GM12891 (cell line): ENCODE measurements at places on chromosomes 6 and 20.

GRCh38 chr6:140636908-140637402 lies 1262.5 kb upstream of the CITED2 start:
- no peak for DNase-seq

- DNase-seq = no peak
These were observed 91.7 kb downstream of the GJA10 start for GRCh38 chr6:89985751-89986493.

DNA sequence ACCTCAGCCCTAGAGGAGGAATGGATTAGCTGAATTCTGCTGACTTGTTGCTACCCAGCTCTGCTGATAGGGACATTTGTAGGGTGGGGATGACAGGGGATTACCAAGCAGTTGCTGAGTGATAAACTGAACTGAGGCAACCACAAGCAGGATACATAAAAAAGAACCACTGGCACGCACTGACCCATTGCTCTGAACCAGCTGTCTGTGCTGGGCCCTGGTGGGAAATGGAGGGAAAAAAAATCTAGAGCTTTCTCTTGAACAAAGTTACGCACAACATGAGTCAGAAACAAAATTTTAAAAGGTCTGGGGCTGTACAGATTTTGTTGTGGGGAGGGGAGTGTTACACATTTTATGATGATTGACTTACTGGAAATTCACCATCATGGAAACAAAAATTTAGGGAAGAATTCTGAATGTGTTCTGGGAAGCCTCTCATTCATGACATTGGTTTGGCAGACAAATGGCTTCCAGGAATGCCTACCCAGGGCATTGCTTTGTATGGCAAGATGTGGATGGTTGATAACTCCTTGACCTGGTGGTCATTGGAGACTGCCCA lies 37.7 kb downstream of the FOXO3 start:
- no peak for DNase-seq

DNA sequence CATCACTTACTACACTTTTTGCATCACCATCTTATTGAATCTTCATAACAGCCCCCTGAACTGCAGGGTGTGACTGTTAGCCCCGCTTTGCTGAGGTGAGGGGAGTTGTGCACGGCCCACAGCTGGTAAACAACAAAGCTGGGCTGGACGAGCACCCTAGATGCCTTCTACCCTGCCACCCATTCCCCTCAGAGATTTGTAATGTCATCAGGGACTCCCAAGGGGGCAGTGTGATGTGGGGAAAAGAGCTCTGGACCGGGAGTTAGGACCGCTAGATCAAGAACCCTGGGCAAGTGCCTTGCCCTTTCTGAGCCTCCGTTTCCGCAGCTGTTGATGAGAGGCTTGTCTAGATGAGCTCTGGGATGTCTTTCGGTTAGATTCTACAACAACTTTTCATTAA lies 20.9 kb downstream of the PKIG start:
- no peak for DNase-seq

GRCh38 chr6:126051791-126052190 lies 65.5 kb downstream of the TRMT11 start:
- DNase-seq = no peak

- DNase-seq = no peak
These were observed 8.8 kb upstream of the PIM1 start for GRCh38 chr6:37160922-37161778.

DNA sequence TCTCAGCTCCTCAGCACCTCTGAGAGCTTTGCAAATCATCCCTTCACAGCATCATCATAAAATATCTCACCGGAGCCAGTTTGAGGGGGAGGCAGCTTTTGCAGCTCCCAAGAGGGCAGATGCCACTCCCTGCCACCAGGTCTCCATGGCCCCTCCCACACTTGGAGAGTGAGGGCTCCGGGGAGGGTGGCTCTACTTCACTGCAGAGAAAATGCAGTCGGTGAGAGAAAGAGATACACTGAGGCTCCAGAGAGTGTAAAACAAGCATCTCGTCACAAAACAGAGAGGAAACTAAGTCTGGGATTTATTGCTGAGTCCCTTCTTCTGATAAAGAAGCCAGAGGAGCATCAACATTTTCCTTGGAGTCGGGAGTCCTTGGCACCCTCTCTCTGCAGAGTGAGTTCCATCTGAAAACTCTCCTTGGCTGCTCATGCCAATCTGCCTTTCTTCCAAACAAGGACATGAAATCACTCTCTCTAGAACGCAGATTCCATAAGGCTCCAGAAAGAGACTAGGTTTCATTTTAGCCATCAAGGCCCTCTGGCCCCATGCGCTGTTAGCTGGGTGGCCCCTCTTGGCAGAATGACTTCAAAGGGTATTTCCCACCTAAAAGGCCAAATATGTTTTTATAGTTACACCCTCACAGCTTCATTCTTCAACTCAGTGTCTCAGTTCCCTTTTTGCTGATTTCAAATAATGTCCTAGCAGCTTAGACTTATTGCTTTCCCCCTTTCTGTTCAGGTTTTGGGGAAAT lies 70.6 kb upstream of the F13A1 start:
- DNase-seq = no peak

- no peak for DNase-seq
These were observed 1.2 kb upstream of the ZNF76 start for GRCh38 chr6:35258336-35258735.

DNA sequence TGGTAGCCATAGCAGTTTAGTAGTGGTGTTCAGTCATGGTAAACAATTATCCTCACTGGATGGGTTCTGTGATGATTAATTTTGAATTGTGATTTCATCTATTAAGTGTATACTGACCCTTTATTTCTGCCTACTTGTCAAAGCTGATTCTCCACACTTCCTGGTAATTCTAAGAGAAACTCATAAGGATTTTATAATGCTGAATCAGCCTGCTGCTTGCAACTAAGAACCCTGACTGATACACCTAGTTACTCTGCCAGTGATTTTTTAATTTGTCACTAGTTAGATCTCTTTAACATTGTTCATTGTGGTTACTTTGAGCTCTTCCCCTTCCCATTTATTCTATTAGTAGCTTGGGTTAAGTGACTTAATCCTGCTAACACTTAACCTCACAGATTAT lies 8.6 kb downstream of the CDC40 start:
- DNase-seq = no peak

DNA sequence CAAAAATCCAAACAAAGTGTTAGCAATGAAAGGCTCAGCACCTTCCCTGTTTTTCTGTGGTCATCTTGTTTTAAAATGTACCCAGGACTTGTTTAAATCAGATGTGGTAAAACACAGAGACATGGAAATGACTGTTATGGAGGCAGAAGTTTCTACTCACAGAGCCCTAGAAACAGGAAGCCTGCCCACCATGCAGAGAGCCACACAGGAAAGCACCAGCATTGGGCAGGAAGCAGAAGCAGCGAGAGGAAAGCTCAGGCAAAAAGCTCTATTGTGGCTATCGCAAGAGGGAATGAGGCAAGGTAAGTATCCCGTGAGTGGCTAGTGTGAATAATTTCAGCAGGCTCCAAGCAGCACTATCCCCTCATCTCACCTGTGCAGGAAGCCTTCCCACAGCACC lies 42.8 kb downstream of the GPR6 start:
- DNase-seq = no peak

DNA sequence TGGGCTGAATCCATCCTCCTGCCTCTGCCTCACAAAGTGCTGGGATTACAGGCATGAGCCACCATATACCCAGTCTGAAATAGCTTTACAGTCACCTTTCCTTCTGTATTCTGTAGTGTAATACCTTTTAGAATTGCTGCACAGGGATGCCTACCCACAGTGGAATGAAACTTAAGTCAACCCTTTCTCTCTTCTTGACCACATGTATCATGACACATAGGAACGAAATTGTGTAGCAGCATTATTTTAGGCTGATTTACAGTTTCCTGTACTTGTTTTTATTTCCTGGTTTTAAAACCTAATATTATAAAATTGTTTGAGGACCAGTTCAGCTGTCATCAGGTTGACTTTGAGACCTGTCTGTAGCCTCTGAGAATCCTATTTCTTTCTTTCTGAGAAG lies 297.8 kb downstream of the ZFAND3 start:
- no peak for DNase-seq

- DNase-seq = no peak
These were observed 17.3 kb downstream of the TUBB2B start for GRCh38 chr6:3210024-3210610.

- DNase-seq = no peak
These were observed 19.1 kb upstream of the PRDM1 start for GRCh38 chr6:106066989-106067388.

DNA sequence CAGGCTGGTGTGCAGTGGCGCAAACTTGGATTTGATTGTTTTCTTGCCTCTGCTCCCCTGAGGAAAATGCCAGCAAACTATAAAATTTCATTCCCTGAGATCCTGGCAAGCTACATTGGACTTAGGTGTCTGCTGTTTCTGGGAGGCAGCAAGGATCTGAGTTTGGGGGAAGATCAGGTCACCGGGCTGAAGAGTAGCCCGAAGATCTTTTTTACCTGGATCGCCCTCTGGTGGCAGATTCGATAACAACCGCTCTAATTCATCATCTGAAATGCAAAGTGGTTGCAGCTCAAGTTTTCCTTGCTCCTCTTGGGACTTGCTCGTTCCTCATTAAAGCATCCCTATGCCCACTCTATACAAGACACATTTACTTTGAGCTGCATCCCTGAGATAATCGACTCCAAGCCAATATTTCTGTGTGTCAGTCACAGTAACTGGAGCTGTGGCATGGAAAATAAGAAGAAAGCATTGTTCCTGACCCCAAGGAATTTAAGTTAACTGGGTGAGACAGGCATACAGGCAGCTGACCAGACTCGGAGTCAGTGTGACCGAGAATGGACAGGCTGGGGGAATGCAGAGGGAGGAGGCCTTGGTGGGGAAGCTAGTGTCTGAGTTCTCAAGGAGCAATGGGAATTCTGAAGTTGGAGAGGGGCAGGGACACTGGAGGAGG lies 131.8 kb upstream of the PROKR2 start:
- DNase-seq = no peak

- no peak for DNase-seq
These were observed 132.4 kb upstream of the FBXL4 start for GRCh38 chr6:99080191-99080590.

DNA sequence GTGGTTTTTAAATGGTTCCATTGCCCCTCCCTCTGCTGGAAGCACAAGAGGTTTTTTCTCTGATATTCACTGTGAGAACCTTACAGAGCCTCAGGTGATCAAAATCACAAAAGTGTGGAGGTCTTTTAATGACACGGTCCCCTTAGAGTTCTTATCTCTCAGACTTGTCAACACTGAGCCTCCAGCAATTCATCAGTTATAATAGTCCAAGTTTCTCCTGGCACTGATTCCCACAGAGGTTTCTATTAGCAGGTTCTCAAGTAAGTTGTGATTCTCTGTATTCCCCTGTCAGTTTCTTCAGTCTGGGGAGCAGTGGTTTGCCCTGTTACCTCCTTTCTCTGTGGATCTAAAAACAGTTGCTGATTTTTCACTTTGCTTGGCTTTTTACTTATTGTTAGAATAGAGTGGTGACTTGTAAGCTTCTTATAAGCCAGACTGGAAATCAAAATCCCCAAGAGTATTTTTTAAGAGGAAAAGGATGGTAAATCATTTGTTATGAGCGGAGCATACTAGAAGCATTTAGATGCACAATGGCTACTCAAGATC lies 157.4 kb upstream of the BMP5 start:
- no peak for DNase-seq

GRCh38 chr6:11802886-11803590 lies 24.4 kb upstream of the ADTRP start:
- DNase-seq = no peak

DNA sequence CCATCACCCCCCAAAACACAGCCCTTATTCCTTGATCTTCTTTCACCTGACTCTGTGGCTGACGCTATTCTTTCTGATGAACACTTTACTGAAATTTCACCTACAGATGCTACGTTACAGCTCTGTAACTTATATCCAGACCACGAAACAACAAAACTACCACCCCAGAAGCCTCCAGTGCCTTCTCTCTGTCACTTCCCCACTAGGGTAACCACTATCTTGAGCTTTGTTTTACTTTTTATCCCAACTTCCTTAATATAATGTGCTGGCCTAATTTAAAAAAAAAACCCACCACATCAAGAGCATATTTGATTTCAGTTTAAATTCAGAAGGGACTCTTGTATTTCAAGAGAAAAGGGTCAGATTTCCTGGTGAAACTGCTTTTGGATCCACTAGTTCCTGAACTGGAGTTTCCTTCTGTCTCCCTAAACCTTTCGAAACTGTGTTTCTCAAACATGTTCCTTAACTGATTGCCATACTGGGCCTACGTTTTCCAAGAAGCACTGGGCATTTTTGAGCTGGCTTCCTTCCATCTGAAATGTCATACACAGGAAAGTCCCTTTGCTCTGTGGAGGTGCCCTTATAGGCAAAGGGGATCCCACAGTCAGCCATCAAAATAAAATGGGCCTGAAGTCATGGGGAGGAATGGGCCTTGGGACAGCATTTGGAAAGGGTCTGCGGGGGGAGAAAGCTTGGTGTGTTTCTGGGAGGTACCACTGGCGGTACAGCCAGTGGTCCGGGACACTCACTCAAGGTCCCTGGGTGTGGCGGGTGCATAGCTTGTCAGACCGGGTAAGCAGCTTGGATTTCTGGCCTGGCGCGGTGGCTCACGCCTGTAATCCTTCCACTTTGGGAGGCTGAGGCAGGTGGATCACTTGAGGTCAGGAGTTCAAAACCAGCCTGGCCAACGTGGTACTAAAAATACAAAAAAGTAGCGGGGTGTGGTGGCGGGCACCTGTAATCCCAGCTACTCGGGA lies 25.8 kb upstream of the RTF2 start:
- DNase-seq = no peak

DNA sequence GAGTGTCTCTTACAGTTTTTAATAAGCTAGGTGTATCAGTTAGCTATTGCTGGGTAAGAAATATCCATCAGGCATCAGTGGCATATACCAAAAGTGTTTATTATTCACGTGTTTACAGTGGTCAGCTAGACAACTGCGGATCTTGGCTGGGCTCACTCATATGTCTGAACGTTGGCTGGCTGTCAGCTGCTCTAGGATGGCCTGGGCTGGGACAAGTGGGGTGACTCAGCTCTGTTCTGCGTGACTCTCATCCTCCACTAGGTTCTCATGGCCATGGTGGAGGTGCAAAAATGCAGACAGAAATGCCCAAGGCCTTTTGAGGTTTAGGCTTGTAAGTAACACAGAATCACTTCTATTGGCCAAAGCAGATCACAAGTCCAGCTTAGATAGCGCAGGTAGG lies 22.0 kb downstream of the ZNF341 start:
- no peak for DNase-seq

DNA sequence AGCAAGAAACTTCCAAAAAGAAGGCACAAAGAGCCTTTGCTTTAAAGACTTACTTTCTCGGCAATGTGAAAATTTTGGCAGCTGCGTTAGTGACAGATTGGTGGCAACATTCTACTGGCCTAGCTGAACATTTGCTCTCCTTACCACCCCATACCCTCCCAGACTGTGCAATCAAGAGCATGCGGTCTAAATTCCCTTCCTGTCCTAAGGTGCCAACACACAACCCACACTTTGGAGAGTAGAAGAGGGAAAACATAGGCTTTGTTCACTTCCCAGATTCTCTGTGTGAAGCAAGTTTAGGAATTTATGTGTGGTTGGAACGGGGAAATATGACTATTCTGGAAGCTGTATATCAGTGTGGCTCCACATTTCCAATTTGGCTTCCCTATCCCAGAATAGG lies 29.8 kb upstream of the NEDD9 start:
- no peak for DNase-seq
